ENCODE measurements at places on chromosomes 4 and X.
A peak's percentile ranks its signal among the peaks of the same experiment; 100 is the strongest.

GRCh38 chr4:139975830-139976272 lies 178.1 kb downstream of the MAML3 start:
- DNase-seq: no peak

GRCh38 chrX:6184900-6185515 lies 43.7 kb downstream of the NLGN4X start:
- no peak for DNase-seq

GRCh38 chr4:132123870-132124623 lies 1025.0 kb upstream of the PCDH10 start:
- DNase-seq: no peak

GRCh38 chrX:100695302-100695701 lies 36.6 kb downstream of the SYTL4 start:
- DNase-seq: no peak

- DNase-seq: no peak
Observed at GRCh38 chr4:79044141-79044659, 105.0 kb upstream of the PAQR3 start.

- DNase-seq: no peak
Observed at GRCh38 chr4:105569057-105569865, 16.8 kb downstream of the ARHGEF38 start.

GRCh38 chr4:52037689-52038102 lies 403 bp downstream of the SGCB start:
- DNase-seq: no peak

GRCh38 chrX:43175434-43175833 lies 397.5 kb upstream of the PPP1R2C start:
- DNase-seq: no peak

DNA sequence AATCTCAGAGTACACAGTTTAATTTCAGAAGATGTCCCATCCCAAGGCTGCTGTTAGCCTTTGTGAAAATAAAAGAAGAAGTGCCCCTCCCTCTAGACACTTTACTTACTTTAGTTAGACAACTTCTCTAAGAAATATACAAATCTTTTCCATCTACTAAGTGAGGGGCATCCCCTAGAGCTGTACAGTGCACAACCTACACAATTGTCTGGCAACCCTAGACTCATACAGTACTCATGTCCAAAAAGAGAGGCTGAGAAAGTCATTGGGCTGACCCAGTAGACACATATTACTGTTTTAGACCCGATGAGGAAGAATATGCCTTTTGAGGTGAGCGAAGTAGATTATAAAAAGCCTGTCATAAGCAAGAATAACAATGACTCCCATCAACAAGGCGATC lies 297.6 kb downstream of the IDS start:
- DNase-seq: no peak

DNA sequence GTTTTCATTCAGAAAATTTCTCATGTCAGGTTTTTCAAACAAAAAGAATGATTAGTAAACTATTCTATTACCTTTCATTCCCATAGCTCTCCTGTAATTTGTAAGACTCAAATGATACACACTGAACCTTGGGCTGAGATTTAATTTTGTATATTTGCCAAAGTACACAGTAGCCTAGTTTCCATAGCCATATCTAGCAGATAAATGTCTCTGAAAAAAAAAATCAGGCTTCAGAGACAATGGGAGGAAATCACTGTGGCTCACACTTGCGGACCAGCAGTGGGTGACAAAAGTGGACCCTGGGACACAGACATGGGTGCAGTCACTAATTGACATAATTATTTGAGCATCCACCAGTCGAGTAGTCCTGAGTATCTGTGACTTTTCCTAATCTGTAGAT lies 46.6 kb downstream of the MAOA start:
- DNase-seq: no peak

DNA sequence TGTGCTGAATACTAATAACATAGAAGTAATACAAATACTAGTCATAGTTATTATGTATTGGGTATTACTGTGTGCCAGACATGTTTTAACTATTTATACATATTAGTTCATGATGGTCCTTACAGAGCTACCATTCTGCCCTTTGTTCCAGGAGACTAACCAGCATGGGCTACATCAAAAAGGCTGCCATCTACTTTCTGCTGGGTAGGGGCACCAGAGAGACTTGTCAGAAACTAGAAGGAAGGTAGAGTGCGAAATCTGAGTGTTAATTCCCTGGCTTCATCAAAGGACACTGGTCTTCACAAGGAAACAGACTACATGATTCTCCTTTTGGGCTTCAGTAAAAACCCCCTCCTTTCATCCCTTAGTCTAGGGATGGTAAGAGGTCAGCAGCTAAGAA lies 347.8 kb downstream of the GBA3 start:
- no peak for DNase-seq

- DNase-seq: peak; percentile 41
Observed at GRCh38 chrX:65581661-65582339, 47.2 kb upstream of the LAS1L start.

- no peak for DNase-seq
Observed at GRCh38 chrX:124497386-124497785, 151.0 kb downstream of the SH2D1A start.

GRCh38 chrX:39653691-39654090 lies 444.1 kb downstream of the BCOR start:
- DNase-seq: no peak

DNA sequence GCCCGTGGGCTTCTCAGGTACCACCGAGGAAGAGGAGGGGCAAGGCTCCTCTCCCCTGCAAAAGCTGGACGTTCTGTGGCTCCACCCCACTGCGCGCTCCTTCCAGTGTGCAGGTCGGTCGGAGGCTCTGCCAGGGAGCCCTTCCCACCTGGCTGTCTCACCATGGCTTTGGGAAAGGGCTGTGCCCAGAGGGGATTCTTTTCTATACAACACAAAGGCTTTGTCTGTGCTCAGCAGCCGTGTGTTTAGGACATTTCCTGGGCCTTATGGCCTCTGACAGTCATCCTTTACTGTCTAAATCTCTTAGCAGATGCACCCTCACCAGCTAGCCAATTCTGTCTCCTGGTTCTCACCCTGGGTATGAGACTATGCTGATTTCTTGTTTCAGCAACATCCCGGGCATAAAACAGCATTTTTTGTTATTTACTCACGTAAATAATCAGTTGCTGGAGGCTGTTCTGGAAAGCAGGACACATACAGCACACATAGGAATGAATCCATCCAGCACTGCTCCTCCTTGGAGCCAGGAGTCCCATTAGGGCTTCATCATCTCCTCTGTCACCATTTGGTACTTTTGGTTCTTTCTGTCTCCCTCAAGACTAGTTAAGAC lies 20.4 kb upstream of the ATXN3L start:
- no peak for DNase-seq

- DNase-seq: no peak
Observed at GRCh38 chrX:20545538-20545937, 278.8 kb upstream of the RPS6KA3 start.

DNA sequence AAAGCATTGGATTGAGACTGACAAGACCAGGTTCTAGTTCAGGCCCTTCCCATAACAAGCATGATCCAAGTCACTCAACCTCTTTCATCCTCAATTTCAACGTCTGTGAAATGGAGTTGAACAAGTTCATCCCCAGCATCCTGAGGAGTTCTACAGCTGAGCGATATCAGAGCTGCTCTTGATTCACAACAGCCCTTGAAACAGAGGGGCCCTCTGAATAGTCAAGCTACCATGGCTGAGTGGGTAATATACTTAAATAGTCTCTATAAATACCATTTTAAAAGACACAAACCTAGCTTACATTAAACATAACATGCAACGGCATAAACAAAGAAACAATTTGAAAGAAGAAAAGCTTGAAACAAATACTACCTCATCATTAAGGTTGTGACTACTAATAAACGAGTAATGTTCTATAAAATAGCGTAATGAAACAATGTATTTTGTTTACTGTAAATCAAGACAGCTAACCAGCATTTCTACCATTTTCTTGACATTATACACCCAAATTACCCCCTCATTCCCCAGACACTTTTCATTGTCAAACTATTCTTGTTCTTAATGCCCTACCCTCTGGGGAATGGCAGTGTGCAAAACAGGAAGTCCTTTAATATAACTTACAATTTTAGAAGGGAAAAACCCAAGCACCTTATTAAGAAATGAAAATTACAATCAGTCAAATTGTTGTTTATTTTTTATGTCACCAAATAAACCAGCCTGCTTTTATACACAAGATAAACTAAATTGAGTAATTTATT lies 202.3 kb downstream of the PARM1 start:
- no peak for DNase-seq

Measured in DMS 273 treated with DMSO at 0.1 percent for 48 hours (cell line).